ENCODE measurements at places on chromosomes 13 and 19.
A peak's percentile ranks its signal among the peaks of the same experiment; 100 is the strongest.

GRCh38 chr13:109336730-109337129, 449.7 kb downstream of the IRS2 start:
- no peak for DNase-seq

DNA sequence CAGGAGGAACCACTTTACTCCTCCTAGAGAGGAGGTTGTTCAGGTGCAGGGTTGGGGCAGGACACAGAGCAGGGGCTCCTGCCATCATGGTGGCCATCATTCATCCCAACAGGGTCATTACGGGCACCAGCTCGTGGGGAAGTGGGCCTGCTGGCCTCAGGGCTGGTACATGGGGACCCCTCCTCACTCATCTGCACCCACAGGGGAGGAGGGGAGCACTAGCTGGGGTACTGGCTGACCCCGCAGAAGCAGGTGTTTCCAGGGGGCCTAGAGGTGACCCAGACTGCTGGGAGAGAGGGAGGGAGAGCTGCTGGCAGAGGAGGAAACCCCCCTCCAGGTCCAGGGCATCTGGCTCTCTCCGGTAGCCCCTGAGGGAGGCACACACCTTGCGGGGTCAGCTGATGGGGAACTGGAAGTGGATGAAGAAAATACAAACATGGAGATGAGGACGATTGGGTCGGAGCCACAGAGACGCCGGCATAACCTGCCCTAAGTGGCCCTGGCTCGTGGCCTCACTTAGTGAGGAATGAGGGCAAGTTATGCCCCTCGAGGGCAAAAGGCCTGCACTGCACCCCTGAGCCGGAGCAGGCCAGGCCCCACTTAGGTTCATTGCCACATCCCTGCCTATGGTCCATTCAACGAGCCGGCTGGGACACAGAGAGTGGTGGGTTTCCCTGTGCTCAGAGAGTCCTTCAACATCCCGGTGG, 76.2 kb downstream of the SOX1 start:
- no peak for DNase-seq

DNA sequence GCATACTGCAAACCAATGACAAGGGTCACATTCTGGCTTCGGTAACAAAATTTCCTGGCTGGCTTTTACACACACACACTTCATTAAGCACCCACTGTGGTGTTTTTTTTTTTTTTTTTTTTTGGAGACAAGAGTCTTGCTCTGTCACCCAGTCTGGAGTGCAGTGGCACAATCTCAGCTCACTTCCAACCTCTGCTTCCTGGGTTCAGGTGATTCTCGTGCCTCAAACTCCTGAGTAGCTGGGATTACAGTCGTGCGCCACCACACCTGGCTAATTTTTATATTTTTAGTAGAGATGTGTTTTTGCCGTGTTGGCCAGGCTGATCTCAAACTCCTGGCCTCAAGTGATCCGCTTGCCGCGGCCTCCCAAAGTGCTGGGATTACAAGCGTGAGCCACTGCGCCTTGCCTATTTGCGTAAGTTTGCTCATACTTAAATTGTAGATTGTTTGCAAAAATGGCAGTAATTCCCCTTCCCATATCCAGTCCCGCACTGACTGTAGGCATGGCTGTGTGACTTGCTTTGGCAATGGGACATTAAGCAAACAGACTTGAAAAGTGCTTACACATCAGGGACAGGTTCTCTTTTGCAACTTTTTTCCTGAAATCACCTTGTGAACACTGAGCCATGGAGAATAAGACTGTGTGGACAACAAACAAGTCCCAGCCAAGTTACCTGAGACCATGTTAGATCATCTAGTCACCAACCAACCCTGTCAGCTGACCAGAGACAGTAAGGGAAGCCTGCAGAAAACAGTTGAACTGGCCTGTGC, 42.1 kb upstream of the EBPL start:
- no peak for DNase-seq

DNA sequence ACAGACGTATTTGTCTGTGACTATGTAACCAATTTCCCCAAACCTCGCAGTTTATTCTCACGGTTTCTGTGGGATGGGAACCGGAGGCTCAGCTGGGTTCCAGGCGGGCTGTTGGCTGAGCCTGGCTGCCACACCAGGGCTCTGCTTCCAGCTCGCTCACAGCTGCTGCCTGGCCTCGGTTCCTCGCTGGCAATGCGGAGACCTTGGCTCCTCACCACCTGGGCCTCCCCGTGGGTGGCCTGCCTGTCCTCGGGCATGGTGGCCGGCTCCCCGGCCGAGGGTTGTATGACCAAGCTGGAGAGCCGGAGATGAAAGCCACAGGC, 218.9 kb upstream of the MAB21L1 start:
- DNase-seq, result no peak

- DNase-seq, result no peak
These were observed 7.7 kb downstream of the UBE2L5 start for GRCh38 chr13:30429721-30430694.

DNA sequence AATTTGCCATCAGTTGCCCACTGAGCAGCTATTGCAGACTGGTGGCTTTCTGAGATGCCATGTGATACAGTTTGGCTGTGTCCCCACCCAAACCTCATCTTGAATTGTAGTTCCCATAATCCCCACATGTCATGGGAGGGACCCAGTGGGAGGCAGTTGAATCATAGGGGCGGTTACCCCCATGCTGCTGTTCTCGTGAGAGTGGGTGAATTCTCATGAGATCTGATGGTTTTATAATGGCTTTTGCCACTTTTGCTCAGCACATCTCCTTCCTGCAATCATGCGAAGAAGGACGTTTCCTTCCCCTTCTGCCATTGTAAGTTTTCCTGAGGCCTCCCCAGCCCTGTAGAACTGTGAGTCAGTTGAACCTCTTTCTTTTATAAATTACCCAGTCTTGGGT, 34.8 kb upstream of the ANKRD10 start:
- DNase-seq, result no peak

DNA sequence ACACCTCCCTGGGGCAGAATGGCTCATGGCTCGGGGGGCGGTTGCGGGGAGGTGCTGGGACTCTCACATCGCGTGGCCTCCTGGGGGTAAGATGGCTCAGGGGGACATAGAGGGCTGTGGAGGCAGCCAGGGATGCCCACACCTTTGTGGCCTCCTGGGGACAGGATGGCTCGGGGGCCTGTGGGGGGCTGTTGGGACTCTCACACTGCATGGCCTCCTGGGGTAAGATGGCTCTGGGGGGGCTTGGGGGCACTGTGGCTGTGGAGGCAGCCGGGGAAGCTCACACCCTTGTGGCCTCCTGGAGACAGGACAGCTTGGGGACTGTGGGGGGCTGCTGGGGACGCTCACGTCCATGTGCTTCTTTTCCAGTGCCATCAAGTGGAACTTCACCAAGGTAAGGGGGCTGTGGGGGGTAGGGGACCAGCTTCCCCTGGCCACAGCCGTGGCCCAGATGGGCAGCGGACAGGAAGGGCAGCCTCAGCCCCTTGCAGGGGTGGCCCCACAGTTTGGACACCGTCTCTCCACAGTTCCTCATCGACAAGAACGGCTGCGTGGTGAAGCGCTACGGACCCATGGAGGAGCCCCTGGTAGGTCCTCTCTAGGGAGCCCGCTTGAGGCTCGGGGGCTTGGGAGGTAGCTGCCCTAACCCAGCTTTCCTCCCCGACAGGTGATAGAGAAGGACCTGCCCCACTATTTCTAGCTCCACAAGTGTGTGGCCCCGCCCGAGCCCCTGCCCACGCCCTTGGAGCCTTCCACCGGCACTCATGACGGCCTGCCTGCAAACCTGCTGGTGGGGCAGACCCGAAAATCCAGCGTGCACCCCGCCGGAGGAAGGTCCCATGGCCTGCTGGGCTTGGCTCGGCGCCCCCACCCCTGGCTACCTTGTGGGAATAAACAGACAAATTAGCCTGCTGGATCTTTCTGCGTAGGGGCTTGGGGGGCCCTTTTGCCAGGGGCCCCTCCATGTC, 2.4 kb downstream of the GPX4 start:
- peak; percentile 41 for DNase-seq

GRCh38 chr13:20017365-20017711, 58.8 kb downstream of the ZMYM2 start:
- DNase-seq, result no peak

DNA sequence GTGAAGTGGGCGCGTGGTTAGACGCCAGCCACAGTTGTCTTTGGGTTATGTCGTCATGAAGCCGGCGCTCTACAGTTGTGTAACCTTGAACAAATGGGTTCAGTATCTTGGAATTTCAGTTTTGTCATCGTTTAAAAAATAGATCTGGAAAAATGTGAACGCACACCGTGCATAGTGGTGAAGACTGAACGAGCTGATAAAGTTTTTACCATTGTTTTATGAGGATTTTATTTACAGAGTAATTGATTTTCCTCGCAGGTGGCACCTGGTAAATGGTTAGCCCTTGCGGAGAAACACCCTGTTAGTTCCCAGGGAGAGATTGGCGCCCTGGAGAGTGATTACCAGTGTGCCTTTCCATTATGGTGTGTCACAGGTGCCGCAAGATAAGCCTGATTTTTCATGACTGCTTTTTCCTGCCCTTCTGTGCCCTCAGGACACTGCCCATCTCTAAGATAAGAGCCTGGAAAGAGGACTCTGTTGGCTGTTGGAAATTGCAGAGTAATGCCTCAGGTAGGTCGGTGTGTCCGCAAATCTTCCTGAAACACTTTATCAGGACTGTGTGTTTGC, 577 bp downstream of the ZNF181 start:
- no peak for DNase-seq

- no peak for DNase-seq
These were observed 244.8 kb downstream of the PCDH20 start for GRCh38 chr13:61170856-61171255.

DNA sequence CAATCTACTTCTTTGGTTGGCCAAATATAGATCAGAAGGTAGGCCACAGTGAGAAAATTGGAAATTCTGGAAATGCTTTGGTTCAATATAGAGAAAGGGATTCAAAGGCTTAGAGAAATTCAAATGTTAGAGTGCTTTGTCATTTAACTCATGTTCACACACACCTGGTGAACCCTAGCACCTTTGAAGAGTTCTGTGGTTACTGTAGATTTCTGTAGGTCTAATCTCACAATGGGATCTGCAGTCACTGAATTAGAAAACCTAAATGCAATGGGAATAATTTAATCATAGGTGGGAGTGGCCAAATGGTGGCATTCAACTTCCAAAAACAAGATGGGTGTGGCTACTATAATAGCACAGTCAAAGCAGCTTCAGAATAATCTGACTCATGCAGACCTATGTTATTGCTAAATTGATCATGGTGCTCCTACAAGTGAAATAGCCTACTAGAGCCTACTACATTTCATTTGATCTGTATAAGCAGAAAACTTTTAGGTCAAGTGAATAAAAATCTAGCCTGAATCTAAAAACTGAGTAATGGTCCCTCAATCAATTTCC, 1152.9 kb downstream of the PCDH9 start:
- no peak for DNase-seq
